Stromal cell of bone marrow (primary cell): ENCODE measurements at places on chromosomes 5 and 9.

- no peak for DNase-seq
Observed at GRCh38 chr9:71446106-71446472, 322.2 kb downstream of the CEMIP2 start.

- no peak for DNase-seq
Observed at GRCh38 chr9:81687521-81688261, 1.7 kb downstream of the TLE1 start.

DNA sequence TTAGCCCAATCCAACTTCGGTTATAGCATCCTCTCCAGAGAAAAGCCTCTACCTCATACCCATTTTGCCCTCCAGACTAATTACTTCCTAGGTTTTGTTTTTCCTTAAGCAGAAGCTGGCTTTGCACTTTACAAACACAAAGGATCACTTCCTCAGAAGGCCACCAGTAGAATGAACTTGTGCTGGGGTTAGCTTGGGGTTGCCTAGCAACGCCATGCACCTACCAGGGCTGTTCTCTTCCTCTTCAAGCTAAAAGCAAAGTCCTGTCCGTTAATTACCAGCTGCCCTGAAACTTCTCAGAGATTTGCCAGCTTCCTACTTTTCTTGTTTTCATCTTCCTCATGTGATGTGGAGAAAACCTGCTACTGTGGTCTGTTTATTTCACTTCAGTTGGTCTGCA is 132.0 kb upstream of the WWC1 start:
- DNase-seq: no peak

GRCh38 chr9:111944241-111944866 is 47.7 kb downstream of the UGCG start:
- DNase-seq: no peak

DNA sequence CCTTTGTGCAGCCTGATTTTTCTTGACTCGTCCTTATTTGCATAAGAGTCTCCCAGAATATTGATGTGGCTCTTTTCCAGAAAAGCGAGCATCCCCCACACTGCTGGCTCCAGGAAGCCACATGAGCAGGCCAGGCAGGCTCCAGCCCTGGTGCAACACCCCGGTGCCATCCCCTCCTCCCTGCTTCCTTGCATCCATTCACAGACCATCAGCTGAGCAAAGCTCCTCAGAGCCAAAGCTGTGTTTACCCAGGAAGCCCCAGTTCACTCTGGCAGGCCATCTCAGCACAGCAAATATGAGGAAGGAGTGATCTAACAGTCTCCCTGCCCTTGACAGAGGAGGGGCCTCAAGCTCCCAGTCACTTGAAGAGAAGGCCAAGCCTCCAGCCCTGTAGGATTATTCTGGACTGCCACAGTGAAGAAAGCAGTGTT is 34.4 kb downstream of the INSYN2B start:
- peak; percentile 92 for DNase-seq

GRCh38 chr5:98783051-98783649 is 9.7 kb downstream of the RGMB start:
- no peak for DNase-seq

DNA sequence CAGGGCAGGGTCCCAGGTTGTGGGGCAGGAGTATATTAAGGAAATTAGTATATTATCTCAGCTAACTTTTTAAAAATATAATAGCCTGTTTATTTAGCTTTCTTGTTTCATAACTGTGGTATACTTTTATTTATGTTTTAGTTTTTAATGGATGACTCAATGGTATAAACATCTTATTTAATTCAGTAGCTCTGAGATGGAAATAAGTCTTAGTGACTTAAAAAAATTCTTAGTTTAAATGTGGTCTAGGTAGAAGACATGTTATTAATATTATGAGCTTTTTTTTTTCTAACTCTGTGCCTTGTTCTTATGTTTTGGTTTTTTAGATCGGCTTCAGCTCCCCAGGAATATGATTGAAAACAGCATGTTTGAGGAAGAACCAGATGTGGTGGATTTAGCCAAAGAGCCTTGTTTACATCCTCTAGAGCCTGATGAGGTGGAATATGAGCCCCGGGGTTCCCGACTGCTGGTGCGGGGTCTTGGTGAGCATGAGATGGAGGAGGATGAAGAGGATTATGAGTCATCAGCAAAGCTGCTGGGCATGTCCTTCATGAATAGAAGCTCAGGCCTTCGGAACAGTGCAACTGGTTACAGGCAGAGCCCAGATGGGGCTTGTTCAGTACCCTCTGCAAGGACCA is 43.1 kb downstream of the LNPEP start:
- no peak for DNase-seq

GRCh38 chr9:120463765-120464164 is 116.2 kb downstream of the CDK5RAP2 start:
- DNase-seq: no peak

DNA sequence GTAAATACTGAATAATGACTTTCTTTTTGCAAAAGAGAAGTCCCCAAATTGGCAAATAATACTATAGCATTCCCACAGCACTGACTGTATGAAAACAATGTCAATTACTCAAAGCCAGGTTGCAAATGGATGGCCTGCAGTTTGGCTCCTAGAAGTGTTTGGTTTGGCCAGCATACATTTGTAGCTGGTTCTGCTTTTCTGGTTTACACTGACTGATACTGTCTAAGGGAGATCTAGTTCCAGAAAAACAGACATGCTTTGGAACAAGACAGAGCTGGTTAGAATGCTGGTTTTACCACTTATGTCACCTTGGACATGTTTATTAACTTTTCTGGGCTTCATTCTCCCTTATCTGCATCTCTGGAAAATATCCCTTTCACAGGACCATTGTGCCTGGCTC is 81.5 kb upstream of the TRPM3 start:
- DNase-seq: no peak

- DNase-seq: no peak
Observed at GRCh38 chr5:135341016-135341666, 57.9 kb downstream of the MACROH2A1 start.

DNA sequence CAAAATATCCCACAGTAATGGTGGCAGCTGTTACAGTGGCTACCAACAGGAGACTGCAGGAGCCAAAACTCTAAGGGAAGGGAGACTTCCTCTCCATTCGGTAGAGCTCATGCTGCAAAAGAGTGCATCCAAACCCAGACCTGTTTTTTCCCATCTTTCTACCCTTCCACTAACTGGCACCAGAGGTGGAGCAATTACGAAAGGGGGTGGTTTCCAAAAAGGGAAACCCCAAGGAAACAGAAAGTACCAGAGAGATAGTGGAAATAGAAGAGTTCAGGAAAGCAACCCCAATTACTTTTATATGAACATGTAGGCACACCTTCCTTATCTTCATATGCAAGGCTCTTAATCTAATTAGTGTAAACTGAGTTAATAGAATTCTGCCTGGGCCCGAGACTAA is 7.3 kb upstream of the WDR41 start:
- no peak for DNase-seq

GRCh38 chr9:119968836-119969707 is 599.8 kb upstream of the BRINP1 start:
- DNase-seq: peak; percentile 70

GRCh38 chr5:165624166-165624946 is 2118.9 kb downstream of the MAT2B start:
- DNase-seq: no peak
